ENCODE measurements at places on chromosomes 4 and X.

DNA sequence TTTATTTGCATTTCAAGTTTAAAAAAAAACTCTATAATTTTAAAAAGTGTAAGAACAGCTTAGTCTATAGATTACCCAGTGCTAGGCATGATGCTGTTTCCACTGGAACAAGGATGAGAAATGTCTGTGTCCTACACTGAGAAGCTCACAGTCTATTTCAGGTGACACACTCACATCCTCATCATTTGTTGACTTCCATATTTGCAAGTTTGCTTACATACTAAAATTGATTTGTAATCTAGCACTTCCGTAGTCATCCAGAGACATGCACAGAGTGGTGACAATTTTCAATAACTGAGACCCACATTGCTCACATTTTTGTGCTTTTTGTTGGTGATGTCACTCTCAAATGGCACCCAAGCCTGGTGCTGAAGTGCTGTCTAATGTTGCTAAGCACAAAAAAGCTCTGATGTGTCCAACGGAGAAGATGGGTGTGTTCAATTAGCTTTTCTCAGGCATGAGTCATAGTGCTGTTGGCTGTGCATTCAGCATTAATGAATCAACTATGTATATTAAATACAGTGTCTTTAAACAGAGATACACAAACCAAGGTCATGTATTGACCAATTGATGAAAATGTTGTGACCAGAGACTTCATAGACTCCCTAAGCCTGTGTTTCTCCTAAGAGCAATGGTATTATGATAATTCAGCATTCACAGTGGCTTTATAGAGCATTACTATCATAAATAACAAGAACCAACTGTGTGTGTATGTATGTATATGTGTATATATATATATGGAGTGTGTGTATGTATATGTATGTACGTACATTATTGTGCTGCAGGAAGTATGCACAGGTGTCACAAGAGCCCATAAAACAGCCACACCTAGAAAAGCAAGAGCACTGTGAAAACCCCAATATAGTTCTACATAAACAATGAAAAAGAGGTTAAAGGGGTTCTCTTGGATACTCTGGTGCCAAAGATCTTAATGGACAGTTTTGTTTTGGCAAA is 31.2 kb upstream of the VCX3B start:
- DNase-seq, result no peak

- peak; percentile 25 for DNase-seq
Measured at GRCh38 chr4:39976945-39977488, 694 bp downstream of the PDS5A start.

GRCh38 chr4:4341861-4342650 is 44.8 kb upstream of the NSG1 start:
- no peak for DNase-seq

DNA sequence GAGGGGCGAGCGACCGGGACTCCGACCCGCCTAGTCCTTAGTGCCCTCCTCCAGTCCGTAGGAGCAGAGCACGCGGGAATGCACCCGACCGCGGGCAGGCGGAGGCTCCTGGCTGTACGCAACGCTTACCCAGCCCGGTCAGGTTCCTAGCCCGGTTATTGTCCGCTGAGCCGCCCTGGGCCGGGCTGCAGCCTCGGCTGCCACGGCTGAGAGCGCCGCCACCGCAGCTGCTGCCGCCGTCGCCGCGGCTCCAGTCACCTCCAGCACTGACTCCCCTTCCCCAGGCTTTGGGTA is at the start of gene AMER1:
AMER1 (minus strand) TSS at position 268 of the 294 bp plus-strand sequence. CDS start 12,422 bp downstream, outside the sequence.
- DNase-seq, result peak; percentile 1

- no peak for DNase-seq
Measured at GRCh38 chr4:181896614-181897013, 346.6 kb upstream of the TENM3 start.

- DNase-seq, result no peak
Measured at GRCh38 chrX:45309096-45309495, 108.4 kb upstream of the DIPK2B start.

DNA sequence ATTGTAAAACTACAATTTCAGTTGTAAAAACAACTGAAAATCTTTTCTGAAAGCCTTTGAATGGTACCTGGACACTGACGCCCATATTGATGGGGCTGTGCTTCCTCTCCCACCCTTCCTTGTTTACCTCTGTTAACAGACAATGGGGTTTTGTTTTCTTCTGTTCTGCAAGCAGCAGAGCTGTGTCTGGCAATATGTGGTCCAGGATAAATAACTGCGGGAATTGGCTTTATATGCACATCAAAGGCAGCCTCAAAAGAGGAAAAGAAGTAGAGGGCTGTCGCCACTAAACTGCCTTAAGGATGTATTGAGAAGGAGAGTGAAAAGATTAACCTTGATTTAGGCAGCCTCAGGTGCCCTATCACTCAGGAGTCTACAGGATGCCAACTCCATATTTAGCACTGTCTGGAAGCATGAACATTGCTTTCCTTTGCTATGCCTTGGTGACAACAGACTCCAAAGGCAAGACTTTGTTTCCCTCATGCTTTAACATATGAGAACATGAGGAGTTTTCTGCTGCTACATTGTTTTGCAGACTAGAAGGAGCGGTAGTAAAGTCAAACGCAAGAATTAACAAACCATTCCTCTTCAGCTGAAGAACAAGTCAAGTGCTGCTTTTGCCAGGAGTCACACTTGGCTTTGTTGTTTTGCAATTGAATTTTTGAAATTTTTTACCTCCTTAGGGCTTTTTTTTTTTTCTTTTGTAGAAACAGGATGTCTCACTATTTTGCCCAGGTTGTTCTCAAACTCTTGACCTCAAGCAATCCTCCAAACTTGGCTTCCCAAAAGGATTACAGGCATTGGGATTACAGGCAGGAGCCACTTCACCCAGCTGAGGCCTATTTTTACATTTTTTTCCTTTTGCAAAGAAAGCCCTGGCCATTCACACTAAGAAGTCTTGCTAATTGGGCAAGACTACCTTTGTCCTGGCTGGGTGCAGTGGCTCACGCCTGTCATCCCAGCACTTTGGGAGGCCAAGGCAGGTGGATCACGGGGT is 3.0 kb downstream of the IL21 start:
- no peak for DNase-seq

GRCh38 chr4:16875487-16875886 is 23.0 kb downstream of the LDB2 start:
- no peak for DNase-seq
